Activated naive CD4-positive, alpha-beta T cell (primary cell): ENCODE measurements at places on chromosomes 2 and 18.

DNA sequence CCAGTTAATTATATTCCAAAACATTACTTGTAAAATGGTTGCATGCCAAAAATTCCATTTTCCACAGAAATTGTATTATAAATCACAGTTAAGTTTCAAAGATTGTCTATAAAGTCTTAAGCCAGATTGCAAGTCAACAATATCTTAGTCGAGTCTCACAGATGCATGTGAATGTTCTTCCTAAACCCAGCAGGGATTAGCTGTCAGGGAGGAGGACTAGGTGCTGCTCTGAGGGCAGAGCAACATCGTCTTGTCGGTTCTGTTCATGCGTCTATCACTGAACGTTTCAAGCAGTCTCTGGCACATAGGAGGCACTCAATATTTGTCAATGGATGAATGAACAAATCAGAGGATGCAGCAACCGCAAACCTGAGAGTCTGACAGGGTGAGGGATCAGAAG, 27.0 kb downstream of the EPB41L3 start:
- no peak for DNase-seq

GRCh38 chr2:167944825-167945659, 302.4 kb downstream of the STK39 start:
- no peak for DNase-seq

DNA sequence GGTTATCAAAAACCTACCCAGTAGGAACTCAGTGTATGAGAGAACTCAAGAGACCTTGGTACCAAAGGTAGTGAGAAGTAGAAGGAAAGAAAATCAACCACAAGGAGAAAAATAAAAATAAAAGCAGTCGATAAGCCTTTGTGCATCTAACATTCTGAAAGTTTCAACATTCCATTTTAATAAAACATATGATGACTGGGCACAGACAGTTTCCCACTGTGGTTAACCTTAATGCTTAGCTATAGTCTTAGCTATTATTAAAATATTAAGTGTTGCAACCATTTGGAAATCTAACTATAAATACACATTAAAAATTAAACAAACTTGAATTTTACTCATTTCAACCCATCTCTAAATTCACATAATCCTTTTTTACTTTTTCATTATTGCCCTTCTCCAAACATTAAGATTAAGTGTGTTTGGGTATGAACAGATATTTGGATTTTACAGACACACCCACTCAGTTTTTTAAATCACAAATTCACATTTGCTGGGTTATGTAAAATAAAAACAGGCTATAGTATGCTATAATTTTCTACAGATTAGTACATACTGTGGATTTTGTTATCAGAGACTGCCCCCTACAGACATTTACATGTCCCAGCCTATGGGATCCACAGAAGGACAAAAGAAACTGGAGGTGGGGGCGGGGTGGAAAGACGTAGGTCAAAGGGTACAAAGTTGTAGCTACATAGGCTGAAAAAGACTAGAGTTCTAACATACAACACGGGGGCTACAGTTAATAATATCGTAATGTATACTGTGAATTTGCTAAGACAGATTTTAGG, 32.8 kb downstream of the SRBD1 start:
- DNase-seq: no peak

DNA sequence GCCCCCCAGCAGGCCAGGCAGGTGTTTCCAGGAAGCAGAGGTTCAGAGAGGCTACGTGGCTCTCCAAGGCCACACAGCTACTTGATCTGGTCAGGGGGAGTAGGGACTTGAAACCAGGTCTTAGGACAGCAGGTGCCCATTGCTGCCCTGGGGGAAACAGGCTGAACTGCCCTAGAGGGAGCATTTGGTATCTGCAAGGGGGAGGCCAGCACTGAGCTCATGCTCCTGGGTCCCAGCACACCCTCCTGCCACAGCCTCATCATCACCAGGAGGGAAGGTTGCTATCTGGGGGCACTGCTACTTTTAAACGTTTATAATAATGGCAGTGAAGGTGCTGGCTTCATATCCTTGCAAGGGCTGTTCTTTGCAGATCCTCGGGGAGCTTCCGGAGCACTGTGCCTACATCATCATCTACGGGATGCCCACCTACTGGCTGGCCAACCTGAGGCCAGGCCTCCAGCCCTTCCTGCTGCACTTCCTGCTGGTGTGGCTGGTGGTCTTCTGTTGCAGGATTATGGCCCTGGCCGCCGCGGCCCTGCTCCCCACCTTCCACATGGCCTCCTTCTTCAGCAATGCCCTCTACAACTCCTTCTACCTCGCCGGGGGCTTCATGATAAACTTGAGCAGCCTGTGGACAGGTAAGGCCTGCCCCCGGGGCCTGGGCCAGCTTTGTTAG, 36.1 kb downstream of the ABCG8 start:
- no peak for DNase-seq

GRCh38 chr2:16623031-16623430, 42.6 kb downstream of the CYRIA start:
- no peak for DNase-seq

DNA sequence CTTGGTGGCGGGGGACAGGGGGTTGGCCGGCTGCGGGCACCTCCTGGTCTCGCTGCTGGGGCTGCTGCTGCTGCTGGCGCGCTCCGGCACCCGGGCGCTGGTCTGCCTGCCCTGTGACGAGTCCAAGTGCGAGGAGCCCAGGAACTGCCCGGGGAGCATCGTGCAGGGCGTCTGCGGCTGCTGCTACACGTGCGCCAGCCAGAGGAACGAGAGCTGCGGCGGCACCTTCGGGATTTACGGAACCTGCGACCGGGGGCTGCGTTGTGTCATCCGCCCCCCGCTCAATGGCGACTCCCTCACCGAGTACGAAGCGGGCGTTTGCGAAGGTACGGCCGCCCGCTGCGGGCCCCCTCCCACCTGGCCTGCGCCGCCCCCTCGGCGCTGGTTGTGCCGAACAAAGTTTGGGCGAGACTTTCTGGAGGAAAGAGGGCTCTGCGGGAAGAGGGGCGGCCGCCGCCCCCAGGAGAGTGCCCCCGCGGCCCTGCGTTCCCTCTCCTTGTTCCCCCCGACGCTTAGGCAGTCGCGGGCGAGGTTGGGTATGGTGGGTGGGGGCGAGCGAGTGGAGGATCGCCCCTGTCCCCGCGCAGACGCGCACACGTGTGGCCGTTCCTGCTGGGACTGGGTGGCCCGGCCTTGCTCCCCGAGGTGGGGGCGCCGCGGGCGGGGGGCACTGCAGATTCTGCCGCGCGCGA, 866 bp downstream of the CRIM1 start:
- peak; percentile 11 for DNase-seq

GRCh38 chr2:1747065-1747941, 3.0 kb upstream of the PXDN start:
- DNase-seq: no peak

DNA sequence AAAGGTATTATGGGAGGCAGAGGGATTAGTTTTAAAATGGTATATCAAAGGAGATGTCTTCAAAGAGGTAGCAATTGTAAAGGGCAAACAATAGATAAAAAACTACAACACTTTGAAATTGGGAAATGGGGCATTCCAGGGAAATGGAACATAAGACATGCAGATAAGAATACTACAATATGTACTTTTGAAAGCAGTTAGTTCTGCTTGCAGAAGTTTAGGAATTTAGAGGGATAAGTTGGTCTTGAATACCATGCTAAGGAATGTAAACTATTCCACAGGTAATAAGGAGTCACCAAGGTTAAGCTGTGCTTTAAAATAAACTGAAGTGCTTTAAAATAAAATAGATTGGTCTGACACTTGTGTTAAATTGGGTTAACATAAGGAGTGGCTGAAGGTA, 571.7 kb upstream of the ACVR2A start:
- no peak for DNase-seq

- DNase-seq: no peak
Observed at GRCh38 chr2:217016796-217017419, 157.0 kb upstream of the TNP1 start.

DNA sequence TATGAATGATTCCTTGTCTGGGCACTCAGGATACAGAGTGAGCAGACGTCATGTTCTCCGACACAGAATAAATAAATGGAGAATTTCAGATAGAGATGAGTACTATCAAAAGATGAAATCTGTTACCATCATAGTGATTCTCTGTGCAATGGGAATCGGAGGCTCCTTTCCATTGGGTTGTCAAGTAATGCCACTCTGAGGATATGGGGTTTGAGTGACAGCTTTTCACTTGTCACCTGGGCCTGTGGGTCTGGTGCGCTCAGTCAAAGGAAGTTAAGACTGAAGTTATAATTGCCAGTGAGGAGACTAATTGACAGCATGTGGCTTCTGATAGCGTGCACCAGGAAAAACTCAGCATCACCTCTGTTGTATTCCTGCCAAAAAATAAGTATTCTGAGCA, 387.2 kb downstream of the SOX11 start:
- no peak for DNase-seq

DNA sequence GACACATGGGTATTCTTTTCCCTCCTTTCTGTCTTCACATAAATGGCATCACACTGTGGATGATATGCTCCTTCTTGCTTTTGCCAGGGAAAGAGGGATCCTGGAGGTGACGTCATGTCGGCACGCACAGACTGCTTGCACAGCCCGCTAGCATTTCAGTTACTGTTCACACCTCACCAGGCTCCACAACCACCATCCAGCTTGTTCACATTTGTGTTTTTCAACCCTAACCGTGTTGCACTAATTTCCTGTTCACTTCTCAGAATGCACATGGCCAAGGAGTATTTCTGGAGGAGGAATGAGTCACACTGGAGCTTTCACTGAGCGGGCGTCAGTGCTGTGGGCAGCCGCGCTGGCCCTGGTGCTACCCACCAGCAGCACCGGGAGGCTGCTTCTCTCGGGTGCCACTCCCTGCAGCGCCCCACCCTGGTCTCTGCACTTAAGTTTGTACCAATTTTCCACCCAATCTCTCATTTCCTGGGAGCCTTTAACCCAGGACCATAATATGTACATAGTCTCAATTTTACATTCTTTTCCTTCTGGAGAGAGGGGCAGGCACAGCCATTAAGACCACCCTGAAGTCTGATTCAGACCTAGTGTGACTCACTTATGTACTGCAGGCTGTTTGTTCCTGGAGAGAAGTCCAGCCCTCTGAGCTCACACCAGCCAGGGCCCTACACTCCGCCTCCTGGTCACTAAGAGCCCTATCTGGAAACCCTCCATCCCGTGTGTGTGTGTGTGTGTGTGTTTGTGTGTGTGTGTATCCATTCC, 65.1 kb downstream of the MBP start:
- no peak for DNase-seq

DNA sequence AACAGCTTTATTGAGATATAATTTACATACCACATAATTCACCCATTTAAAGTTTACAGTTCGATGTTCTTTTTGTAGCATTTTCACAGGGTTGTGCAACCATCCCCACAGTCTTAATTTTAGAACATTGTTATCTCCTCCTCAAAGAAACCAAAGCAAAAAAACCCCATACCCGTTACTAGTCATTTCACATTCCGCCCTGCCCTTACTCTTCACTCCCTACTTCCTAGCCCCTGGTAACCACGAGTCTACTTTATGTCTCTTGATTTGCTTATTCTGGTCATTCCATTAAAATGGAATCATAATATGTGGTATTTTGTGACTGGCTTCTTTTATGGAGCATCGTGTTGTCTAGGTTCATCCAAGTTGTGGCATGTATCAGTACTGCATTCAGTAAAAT, 137.7 kb downstream of the TANC1 start:
- no peak for DNase-seq

DNA sequence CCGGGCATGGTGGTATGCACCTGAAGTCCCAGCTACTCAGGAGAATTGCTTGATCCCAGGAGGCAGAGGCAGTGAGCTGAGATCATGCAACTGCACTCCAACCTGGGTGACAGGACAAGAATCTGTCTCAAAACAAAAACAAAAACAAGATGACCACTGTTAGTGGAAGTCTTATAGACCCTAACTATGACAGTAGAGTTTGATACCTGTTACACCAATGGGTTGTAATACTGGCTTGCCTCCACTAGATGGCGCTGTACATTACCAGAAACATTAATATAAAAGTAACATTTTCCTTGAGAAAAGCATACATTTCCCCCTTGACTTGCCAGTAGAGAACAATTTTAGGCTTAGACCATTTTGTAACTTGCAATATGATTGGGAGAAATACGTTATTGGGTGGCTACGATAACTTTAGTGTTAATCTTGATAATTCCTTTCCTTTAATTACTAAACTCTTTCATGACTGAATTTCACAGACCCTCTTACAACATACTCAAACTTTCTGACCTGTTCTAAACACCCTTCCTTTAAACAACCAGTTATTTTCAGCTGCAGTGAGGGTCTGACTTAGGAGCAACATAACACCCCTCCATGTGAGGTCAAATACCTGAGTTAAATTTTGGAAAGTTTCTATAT, 19.5 kb downstream of the SLC25A52 start:
- DNase-seq: peak; percentile 7

GRCh38 chr2:66888791-66889631, 454.1 kb downstream of the MEIS1 start:
- DNase-seq: no peak

DNA sequence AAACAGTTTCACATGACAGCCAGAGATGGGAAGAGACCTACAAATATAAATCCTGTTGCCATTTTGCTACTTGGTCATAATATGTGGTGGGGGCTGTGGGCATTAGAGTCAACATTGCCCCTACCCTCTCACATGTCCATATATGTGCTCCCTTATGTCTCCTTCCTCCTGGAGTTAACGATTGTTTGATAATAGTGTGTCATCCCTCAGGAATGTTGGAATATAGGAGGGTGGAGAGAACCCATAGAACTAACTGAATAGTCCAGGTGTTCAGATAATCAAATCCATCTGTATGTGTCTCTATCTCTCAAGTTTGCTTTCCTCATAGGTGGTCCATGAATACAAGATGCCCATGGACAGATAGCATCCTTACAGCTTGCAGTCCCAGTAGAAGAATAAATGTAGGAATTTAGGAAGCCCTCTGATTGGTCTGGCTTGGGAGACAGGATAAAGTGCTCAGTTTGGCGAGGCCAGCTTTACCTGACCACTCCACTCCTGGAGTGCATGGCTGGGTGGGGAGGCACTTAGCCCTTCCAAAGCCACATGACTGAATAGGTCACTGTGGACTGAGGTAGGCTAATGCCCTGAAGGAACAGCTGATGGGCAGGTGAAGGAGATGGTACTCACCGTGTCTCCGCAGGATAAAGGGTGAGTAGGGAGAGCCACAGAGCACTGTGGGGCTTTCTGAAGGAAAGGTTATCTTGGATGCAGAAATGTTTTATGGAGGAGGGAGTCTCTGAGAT, 166.9 kb downstream of the CDCA7 start:
- no peak for DNase-seq

- no peak for DNase-seq
Observed at GRCh38 chr18:55078303-55078932, 119.2 kb upstream of the CCDC68 start.

DNA sequence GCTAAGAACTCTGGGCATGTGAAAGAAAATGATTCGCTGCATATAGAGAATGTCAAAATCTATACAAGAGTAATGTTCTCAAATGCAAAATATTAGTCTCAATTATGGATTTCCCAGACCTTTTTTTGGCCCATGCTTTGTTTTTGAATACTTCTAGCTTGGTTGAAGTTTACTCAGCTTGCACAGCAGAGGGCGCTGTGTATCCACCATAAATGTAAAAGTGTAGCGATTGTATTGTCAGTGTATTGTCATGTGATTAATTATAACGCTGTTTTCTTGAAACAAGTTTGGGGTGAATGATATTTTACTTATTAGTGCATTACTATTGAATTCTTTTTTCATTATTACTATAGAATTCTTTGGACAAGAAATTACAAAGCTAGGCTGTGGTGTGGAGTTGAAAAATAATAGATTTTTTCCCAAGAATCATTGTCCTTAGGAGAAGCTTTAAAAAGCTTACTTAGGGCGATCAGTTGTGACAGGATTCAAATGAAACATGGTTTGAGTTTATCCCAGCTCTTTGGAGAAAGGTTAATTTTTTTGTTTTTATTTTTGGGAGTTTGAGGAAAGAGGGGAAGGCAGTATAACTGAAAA, 98.3 kb downstream of the PIK3C3 start:
- peak; percentile 6 for DNase-seq

GRCh38 chr2:167749016-167749415, 498.4 kb downstream of the STK39 start:
- no peak for DNase-seq
